ENCODE measurements at places on chromosomes 3 and 15.

- no peak for DNase-seq
These were observed 2.5 kb upstream of the HHLA2 start for GRCh38 chr3:108293858-108294257.

- DNase-seq: peak; percentile 27
These were observed 10.1 kb upstream of the CAMK1 start for GRCh38 chr3:9779721-9780457.

DNA sequence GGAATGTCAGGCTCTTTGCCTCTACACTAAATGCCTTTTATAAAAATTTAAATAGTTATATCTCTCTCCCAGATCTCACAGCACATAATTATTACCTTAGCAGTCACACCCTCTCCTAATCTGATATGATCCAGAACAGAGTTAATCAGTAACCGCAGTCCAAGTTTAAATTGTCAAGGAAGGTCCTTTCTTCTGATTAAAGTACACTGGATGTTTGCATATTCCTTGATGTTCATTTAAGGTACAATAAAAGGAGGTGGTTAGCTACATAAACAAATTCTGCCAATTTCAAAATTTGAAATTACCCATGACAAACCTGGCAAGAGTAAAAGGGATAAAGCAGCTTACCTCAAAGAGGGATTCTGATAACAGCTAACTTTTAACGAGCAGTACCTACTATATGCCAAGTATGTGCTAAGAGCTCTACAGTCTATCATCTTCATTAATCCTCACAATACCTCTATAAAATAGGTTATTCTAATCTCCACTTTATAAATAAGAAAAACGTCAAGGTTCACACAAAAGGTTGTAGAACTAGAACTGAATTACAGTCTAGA is 4.3 kb downstream of the GOLIM4 start:
- no peak for DNase-seq

DNA sequence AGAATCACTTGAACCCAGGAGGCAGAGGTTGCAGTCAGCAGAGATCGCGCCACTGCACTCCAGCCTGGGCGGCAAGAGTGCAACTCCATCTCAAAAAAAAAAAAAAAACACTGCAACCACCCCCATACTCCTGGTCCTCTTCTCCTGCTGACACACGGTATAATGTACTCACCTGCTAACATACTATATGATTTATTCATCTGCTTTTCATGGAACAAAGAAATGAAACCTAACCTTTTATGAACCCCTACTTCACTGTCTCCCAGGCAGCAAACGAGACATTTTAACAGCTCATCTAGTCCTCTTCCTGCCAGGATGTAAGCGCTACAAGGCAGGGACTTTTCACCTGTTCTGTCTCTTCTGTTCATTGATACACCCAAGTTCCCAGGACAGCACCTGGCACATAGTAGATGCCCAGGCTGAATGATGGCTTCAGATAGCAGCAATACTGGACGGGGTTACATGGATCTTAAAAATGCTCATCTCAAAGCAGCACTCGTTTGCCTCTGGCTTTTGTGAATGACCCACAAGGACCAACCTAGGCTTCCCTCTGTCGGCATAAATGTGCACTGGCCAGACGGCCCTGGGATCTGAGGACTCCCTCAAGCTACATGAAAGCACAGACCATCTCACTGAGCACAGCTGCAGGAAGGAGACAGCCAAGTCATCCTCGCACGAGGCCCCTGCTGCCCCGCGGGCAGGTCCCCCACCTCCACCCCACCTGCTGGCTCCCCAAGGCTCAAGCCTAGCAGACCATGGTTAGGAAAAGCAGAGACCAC is 20.3 kb downstream of the XXYLT1 start:
- DNase-seq: no peak

DNA sequence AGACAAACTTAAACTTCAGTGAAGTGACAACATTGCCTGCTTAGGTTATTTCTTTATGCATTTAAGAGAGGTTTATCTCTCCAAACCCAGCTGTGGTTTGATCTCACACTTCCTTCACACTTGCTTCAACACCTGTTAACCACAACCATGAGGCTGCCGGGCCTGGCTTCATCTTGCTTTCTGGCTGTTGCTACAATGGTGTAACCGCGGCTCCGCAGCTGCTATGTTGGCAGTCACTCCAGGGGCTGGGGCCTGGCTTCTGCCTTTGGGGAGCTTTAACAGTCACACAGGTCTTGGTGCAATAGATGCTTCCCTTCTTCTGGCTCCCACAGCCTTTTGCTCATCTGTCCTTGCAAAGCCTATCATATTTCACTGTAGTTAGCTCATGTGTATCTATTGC is 72.9 kb upstream of the MNS1 start:
- peak; percentile 39 for DNase-seq

- no peak for DNase-seq
These were observed 86.2 kb upstream of the PIAS1 start for GRCh38 chr15:67967871-67968431.

GRCh38 chr3:133895208-133896001 is at the start of gene RAB6B:
Gene RAB6B (minus strand): TSS chr3:133895882. CDS start chr3:133895466, 416 bp downstream.
- no peak for DNase-seq

GRCh38 chr3:31159331-31160039 is 265.0 kb upstream of the GADL1 start:
- no peak for DNase-seq

DNA sequence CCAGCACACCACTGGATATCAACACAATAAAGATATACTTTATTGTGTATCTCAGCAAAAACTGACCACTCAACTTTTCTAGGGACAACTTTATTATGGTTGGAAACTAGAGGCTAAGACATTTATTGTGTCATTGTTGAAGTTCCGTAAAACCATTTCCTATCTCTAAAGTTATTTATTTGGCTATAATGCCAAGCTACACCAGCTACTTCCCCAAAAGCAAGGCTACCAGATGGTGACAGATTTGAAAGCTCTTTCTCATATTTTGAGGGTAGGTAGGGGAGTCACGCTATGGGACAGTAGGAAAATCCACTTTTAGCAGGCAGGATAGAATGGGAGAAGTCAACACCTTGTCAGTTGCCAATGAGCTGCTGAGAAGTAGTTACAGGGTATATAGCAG is 834.6 kb upstream of the CFAP20DC start:
- no peak for DNase-seq

DNA sequence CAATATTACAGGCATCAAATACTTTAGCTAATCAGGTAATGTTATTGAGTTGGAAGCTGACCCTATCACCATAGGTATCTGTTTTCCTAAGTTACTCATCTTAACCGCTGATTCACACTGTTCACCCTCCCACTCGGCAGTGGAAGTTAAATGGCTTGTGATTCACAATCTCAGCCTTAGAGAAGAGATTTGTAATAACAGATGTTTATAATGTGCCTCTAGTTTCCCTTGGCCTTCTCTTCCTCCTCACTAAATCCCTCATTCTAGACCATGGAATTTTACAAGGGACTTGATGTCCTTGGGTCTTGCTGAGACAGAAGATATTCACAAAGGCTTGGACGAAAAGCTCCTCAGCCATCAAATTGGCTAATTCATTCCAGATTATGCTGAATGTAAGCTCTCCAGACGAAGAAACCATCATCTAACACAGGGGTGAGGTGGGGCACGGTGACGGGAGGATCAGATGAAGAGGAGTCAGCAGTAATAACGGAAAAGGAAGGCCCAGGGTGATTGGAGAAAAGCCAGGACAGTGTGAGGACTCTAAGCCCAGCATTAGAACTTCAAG is 931.7 kb downstream of the MCTP2 start:
- no peak for DNase-seq

GRCh38 chr15:92970656-92971055 is 70.5 kb downstream of the CHD2 start:
- DNase-seq: no peak

- no peak for DNase-seq
These were observed 449 bp downstream of the RAF1 start for GRCh38 chr3:12663401-12663935.

DNA sequence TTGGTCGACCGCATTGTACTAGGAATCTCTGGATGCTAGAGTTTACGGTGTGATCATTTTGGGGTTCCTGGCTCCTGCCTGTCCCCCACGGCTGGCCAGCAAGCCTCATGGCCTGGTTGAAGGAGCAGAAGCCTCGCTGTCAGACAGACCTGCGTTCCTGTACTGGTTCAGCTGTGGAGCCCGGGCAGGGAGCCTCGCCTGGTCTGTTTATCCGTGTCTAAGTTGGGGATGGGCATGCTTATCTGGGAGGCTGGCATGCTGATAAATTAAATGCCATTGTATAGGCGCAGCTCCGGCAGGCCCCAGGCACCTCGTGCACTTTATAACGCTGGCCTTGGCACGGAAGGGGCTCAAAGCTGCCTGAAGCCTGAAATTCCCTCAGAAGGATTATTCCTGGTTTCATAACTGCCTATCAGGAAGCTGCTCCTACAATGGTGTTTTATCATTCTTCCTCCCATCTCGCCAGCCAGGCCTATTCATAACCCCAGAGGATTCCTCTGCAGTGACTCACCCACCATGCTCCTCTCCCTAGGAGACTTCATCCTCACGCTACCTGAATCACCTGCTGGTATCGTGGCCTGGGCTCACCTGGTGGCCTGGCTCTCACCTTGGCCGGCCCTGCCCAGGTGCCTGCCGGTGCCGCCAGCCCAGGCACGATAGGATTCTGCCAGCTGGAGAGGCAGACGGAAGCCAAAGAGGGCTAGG is 110.9 kb downstream of the ASB7 start:
- DNase-seq: no peak

GRCh38 chr3:156727519-156728205 is 53.3 kb downstream of the TIPARP start:
- DNase-seq: no peak

DNA sequence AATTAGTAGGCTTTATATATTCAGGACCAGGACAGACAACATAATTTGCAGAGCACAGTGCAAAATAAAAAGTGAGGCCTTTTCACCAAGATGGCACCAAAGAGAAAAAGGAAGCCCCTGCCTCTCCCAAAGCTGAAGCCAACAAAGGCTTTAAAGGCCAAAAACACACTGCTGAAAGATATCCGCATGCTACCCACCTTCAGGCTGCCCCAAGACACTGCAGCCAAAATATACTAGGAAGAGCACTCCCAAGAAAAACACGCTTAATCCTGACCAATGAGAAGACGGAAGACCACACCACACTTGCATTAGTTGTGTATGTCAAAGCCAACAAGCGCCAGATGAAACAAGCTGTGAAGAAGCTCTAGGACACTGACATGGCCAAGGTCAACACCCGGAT is 38.0 kb downstream of the PIK3CB start:
- no peak for DNase-seq

- DNase-seq: no peak
These were observed 55.6 kb downstream of the CGGBP1 start for GRCh38 chr3:88003115-88003755.

DNA sequence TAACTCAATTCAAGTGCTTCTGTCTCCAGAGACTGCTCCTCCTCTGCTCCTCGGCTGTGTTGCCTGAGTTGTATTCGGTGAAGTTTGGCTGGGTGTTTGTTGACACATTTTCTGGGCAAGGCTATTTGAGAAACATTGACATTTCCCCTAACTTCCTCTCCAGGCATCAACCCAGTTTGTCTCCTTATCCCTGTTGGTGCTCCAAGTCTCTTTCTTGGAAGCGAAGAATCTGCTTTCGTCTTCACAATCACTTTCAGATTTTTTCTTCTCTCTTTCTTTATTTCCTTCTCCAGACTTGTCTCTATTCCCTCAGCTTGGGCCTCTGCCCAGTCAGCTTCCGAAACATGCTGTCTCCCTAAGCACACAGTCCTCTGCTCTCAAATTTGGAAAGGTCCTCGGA is 84.7 kb downstream of the ETV5 start:
- DNase-seq: no peak

DNA sequence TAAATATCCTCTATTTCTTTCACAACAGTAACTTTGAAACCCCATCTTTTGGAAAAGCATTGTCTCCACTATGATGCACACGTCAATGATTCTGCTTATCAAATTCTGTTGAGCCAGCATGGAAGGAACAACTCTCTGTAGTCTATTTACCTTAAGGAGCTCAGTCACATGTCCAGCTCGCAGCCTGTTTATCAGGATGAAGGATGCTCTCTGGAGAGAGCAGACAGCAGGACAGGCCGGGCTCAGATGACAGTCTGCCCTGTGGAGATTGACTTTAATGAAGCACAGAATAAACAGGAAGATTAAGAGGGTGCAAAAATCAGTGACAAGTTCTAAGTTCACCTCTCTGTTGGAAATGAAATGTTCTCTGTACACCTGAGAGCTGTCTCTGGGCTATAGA is 30.6 kb upstream of the MNS1 start:
- DNase-seq: no peak

DNA sequence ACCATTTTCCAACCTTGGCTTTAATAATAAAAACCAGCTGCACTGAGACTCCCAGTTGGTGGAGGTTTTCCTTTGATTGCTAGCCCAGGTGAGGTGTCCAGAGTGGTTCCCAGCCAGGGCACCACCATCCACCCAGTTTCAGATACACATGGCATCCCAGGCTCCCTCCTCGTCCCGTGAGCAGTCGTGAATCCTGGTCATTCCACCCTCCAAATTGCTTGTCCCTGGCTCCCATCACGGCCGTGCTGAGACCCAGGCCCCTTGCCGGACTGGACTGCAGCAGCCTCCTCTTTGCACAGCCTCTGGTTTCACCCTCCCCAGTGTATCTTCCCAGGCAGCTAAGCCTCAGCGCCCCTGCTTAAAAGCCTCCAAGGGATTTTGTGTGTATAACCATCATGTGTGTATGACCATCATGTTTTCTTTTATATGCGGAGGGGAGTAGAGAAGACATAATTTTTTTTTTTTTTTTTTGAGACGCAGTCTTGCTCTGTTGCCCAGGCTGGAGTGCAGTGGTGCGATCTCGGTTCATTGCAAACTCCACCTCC is 106.3 kb downstream of the ETFA start:
- no peak for DNase-seq

DNA sequence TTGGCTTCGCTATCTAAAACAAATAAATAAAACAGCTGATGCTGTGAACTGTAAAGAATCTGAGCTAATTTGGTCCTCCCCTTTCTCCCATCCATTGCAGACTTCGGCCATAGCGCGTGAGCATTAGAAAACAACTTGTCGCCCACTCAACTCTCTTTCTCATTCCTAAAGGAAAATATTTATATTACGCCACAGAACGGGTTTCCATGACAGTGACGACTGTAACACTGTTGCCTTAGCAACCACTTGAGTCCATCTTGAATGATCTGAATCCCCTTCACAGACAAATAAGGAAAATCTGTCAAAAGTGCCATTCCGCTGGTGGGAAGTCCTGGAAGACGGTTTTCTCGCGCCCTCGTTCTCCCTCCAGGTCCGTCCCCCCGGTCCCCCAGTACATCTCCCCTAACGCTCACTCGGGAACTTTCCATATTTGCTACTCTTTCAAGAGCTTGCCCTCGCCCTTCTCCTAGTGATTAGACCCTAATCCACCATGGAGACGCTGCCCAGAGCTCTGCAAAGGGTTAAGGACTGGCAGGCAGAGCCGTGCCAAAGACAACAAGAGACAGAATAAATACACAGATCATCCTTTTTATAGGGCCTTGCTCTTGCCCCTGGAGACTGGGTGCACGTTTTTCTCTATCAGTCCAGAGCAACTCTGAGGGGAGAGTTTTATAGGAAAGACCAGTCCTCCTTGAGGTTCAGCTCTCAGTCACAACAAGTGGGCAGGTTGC is 50.5 kb downstream of the CRYGS start:
- DNase-seq: no peak

DNA sequence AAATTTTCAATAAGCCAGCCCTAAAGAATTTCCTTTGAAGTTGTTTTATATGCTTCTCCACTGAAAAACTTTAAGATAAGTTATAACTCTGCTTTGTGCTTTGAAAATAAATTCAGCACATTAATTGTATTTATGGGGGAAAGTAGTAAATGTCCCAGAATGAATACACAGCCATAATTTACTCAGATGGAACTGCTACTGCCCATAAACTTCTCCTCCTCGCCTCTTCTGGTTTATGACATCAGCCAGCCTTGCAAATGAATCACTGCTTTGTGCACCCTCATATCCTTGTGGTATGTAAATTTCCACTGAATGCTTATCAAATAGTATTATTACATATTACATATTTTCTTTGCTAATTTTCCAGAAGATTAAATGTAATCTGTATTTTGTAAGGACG is 302.0 kb downstream of the DIPK2A start:
- no peak for DNase-seq

All from activated T-cell treated with anti-CD3 and anti-CD28 coated beads, Interleukin-2, amount 50 U/mL, for 1 hour (primary cell).